Activated effector memory CD4-positive, alpha-beta T cell treated with anti-CD3 and anti-CD28 coated beads, Interleukin-2, amount 50 U/mL, for 16 hours (primary cell): ENCODE measurements at places on chromosomes 6 and 20.

- DNase-seq = no peak
Measured at GRCh38 chr20:56575961-56576360, 42.9 kb downstream of the FAM209B start.

GRCh38 chr6:66897576-66897975 lies 1190.5 kb upstream of the EYS start:
- DNase-seq = no peak

- peak; percentile 63 for DNase-seq
Measured at GRCh38 chr20:5002077-5002413, 735 bp upstream of the SLC23A2 start.

DNA sequence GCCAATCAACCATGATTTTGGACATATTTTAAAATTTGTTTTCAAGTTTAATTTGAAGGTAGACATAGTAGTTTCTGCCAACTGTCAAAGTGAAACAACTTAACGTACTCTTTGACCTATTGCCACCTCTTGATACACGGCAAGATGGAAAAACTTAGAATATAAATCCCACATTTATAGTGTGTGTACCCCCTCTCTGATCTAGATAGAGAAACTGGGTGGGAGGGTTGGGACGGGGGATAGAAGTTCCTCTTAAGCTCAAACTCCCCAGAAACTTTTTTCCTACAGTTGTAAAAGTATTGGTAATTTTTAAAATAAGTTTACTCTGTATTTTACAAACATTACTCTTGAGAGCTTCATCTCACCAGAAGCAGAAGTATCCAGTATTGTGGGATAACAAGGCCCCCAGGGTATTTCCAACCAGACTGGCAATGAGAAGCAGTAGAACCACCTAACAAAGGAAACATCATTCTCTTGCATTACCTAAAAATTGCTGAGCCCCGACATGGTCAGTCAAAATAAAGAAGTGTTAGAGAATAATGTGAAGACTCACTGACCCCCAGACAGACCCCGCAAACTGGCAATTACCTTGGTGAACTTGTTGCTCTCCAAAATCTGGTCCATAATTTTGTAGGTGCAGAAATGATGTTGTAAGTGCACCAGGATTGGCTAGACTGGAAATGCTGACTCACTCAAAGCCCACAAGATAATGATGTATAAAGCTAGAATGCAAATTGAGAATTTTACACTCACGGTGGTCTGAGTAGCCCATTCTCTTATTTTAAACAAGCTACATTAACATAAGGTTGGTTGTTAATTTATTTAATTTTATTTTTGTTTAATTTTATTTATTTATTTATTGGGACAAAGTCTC lies 74.7 kb upstream of the TNFAIP3 start:
- DNase-seq = no peak

- no peak for DNase-seq
Measured at GRCh38 chr6:2230659-2231277, 14.6 kb downstream of the GMDS start.

DNA sequence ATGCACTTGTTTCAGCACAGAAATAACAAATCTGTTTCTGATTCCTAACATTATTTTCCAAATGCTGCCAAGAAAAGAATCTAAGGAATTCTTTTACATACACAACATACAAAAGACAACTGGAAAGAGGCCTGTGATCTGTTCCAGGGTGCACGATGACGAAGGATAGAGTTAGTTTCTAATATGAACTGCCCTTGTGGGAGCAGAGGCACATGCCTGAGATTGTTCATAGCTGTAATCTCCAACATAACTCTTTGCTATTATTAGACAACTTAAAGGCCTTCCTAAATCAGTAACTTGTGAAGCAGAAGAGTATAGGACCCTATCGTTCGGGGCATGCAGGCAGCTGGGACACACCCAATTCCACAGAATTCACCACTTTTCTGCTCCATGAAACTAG lies 41.2 kb upstream of the NHSL1 start:
- DNase-seq = no peak

GRCh38 chr6:125519367-125519766 lies 217.6 kb upstream of the HDDC2 start:
- DNase-seq = no peak

GRCh38 chr6:32603888-32604287 lies 14.2 kb upstream of the HLA-DRB1 start:
- DNase-seq = no peak

- peak; percentile 91 for DNase-seq
Measured at GRCh38 chr6:42453031-42453653, 1.4 kb upstream of the TRERF1 start.

GRCh38 chr6:151009576-151009975 lies 144.1 kb downstream of the MTHFD1L start:
- DNase-seq = no peak

GRCh38 chr6:13318821-13319220 lies 9.5 kb downstream of the TBC1D7 start:
- DNase-seq = no peak

DNA sequence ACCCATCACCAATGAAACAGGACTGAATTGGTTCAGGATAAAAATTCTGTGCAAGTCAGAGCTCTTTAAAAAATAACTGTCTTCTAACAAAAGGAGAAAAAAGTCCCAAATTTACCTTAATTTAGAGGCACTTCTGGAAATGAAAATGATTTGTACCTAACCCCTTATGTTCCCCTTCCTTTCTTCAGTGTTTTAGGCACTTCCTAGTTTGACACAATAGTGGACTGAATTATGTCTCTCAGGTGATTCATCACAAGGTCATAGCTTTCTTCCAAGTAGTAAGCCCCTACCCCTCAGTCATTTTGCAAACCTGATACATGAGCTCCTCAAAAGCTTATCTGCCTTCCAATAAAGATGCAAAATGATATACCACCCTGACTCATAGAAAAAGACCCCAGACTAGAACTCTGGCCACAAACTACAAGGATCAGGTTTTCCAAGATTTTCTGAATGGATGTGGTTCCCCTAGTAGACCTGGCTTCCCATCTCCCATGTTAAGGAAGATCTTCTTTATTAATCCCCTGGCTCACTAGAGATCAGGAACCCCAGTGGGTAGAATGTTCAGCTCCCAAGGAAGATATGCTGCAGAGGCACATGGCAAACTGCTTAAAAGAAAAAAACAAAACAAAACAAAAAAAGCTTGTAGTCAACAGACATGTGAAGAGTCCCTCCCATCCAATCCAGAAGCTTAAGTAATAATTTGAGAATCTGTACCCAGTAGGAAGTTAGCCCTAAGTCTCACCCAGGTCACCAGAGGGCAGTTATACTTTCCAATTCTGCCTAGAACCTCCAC lies 3.6 kb downstream of the PPP1R10 start:
- DNase-seq = no peak
